HTR-8/SVneo (cell line): ENCODE measurements at places on chromosomes 11 and 22.

DNA sequence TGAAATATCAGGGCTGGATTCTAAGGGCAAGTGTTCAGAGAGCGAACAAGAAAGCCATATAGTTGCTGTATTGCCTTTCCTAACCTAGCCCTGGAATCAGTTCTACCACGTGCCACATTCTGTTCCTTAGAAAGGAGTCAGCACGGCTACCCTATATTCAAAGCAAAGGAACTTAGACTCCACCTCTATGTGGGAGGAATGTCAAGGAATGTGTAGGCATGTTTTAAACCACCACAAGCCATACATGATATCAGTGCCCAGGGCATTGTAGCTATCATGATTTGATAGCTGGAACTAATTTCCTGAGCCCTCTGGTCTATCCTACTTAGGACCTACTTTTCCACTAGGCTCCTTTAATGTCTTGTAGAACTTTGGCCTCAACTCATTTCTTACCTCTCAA, 2.5 kb upstream of the EIF4ENIF1 start:
- DNase-seq: no peak

DNA sequence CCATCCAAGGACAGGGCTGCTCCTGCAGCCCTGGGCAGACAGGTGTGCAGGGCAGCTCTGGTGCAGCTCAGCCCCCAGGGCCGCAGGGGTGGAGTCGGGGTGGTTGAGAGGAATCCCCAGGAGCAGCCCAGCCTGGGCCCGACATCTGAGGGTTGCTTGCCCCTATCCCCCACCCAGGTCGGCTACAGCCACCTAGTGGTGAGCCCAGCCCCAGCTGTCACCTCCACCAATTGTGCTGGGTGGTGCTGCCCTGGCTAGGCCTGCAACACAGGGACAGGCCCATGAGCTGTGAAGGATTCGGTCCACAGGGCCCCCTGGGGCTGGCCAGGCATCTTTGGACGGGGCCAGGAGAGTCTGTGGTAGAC, 29.6 kb downstream of the RTN4R start:
- peak; percentile 69 for DNase-seq

DNA sequence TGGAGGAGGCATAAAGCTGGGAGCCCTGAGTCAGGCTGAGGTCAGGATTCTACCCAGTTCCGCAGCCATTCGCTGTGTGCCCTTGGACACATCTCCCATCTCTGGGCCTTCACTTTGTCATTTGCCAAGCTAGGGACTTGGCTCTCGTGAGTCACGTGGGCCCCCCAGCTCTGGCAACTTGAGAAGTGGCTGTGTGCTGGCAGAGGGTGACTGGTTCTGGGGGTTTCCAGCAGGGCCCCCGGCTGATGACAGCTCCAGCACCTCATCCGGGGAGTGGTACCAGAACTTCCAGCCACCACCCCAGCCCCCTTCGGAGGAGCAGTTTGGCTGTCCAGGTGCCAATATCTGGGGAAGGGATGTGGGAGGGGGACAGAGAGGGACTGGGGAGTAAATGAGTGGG, 46.6 kb downstream of the CD6 start:
- DNase-seq: no peak

- no peak for DNase-seq
These were observed 53.1 kb downstream of the ARRB1 start for GRCh38 chr11:75298191-75298975.

DNA sequence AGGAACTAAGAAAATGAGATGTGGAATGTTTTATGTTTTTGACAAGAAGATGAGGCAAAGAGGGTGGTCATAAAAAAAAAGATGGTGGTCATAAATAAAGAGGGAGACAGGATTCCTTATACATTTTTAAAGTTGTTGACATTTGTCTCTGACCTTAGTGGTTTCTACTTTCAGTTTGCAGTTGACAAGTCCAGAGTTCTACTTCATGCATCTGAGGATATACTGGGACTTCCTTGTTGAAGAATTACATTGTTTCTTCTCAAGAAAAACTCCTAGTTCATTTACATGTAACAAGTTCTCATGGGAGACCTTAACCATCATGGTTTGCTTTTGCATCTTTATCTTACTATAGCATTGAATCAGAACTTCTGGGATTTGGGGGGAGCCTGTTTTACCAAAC, 1.2 kb downstream of the OR6X1 start:
- DNase-seq: no peak

DNA sequence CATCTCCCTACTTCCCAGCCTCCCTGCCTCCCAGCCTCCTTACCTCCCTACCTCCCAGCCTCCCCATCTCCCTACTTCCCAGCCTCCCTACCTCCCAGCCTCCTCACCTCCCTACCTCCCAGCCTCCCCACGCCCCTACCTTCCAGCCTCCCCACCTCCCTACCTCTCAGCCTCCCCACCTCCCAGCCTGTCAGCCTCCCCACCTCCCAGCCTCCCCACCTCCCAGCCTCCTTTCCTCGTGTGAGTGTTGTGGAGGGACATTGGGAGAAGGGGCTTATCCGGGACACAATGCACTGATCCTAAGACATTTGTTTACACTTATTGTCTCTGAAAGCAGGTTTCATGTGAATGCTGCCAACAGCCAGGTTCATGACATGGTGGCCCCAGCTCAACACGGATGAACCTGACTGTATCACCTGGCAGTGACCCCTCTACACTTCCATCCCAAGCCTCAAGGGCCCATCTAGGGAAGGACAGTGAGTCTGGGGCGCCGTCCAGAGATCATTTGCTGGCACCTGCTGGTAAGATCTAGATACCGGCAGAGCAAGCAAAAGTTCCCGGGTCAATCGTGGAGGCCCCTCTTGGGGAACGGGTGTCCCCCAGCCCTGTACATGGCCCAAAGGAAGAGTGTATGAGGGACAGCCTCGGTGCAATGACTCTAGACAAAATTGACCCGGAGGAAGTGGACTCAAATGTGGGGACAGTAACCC, 34.5 kb upstream of the TH start:
- DNase-seq: no peak

DNA sequence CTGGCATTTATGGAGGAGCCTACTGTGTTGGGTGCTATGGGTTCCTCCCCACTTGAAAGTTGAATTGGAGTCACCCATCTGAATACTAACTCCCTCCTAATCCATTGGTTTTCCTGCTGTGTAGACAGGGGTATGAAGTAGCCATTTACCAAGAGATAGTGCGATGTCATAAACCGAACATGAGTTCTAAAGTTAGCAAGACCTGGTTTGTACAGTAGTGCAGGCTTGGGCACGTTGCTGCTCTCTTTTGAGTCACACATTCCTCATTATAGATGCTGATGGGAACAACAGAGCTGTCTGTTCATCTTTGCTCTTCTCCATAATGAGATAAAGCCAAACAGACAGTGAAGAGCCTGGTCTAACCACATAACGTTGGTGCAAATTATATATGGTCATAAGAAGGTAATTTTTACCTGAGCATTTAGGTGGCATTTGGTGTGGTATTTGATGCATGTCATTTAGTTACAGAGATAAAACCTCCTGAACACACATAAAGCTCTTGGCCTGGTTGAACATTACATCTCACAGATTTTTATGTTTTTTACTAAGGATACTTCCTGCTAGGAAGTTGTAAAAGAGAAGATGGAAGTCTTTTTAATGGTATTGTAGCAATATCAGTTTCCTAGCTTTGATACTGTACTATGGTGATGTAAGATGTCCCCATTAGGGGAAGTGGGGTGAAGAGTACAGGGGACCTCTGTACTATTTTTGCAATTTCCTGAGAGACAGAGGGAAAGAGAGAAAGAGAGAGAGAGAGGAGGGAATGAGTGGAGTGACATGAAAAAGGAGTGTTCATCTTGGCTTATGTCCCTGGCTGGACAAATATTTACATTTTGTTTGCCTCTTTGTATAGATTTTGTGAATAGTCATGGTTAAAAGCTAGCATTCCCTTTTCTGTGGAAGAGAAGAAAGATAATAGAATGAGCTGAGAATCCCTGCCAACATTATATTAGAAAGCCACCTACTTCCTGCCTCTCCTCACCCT, 27.9 kb downstream of the GRAP2 start:
- no peak for DNase-seq

DNA sequence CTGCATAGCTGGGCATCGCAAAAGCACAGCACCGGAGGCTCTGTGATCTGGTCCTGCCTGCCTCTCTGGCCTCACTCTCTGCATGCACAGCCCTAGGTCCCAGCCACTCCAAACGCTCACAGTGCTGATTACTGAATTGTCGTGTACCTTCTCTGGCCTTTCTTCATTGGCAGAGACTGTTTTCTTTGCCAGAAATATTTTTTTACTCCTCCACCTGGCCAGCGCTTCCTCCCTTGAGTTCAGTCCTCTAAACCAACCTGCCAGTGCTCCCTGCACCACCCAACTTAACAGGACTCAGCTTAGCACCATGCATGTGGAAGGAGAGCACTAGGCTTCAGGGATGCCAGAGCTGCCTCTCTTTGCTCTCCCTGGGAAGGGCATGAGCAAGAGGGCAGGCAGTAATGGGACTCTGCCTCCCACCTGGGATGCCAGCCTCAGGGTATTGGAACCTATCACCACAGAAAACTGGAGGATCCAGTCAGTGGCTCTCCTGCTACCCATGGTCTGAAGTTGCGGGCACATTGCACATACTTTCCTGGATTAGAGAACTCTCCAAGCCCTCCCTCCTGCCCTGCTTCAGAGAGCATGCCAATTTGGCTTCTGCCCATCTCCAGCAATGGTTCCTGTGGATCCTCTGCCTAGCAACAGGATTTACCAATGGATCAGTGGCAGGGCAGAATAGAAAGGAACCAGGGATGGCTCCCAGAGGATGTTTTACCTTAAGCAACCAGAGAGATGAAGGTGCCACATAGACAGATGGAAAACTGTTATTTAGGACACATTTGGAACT, 37.0 kb upstream of the GNAZ start:
- DNase-seq: no peak

DNA sequence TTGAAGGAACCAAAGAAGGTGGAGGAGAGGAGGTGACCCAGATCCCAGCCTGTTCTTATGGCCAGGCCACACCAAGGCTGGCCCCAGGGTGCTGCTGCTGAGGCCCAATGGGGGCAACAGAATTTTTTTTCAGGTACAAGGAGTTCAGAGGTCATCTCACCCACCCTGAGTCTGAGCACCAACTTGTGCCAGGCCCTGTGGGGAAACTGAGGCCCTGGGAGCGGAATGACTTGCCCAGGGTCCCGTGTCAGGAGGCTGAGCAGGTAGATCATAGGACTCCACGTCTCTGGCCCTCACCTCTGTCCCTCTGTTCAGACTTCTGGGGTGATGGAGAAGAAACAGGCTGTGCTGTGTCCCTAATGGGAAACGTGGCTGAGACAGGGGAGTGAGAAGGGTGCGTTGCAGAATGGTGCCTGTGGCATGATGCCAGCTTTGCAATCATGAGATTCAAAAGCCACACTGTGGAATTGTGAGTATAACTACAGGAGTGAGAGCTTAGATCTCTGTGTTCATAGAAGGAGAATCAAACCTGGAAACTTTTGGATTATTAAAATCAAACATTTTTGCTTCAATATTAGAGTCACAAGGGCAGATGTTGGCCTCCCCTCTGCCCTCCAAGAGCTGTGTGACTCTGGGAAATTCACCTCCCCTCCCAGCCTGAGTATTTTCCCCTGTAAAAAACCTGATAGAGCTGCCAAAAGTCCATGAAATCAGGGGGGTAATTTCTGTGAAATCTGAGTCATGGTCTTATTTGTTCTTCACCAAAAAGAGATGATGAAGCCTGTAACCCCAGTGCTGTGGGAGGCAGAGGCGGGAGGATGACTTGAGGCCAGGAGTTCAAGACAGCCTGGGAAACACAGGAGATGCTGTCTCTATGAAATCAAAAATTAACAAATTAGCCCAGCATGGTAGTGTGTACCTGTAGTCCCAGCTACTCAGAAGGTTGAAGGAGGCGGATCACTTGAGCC, 874 bp downstream of the APOL1 start:
- DNase-seq: no peak

- peak; percentile 45 for DNase-seq
These were observed 30.4 kb downstream of the PAAF1 start for GRCh38 chr11:73907191-73907590.

DNA sequence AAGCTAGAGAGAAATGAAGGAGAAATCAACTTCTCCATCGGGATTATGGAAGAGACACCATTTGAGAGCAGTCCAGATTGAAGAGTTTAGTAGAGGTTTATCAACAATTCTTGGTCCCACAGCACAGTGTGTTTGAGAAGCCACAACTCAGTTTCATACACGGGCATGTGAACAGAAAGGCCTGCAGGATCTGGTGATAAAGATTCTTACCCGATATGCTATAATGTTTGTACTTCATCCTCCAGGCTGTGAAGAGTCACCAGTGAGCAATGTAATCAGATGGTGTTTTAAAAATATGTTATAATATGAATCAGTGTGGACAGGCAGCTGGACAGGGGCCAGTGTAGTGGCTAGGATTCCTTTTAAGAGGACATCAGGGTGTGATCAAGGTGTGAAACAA, 29.7 kb upstream of the VWA5A start:
- no peak for DNase-seq

GRCh38 chr11:128915149-128915521, 24.0 kb downstream of the KCNJ5 start:
- no peak for DNase-seq

GRCh38 chr11:71563406-71563805, 2.0 kb upstream of the KRTAP5-10 start:
- peak; percentile 73 for DNase-seq

DNA sequence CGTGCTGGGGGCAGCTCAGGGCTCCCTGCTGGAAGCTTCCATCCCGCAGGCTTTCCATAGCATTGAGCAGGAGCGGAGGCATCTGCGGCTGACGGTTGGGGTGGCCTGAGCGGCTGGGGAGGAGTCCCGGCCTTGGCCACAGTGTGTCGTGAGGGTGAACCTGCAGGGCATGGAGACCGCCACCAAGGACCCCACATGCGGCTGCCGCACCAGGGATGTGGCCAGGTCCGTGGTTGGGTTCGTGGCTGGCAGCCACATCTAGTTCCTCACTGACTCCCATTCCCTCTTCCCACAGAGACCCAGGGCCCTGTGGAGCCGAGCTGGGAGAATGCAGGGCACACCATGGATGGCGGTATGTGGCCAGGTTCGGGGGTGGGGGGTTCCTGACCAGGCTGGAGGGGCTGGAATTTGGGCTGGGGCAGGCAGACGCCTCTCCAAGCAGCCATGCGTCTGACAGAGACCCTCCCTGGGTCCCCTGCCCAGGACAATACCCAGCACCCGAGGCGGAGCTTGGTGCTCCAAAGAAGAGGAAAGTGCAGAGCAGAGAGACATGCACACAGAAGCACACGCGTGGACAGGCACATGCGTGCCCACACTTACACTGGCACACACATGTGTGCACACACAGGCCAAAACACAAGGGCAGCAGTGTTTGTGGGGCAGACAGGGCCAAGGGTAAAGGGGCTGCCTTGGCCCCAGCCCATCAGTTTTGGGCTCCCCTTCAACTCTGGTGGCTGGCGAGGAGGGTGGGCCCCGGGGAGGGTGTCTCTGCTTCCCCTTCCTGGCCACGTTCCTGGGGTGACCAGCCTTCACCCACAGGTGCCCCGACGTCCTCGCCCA, 2.7 kb downstream of the MUC5B start:
- DNase-seq: no peak

GRCh38 chr22:40348025-40348658, 1.8 kb downstream of the ADSL start:
- DNase-seq: peak; percentile 54

DNA sequence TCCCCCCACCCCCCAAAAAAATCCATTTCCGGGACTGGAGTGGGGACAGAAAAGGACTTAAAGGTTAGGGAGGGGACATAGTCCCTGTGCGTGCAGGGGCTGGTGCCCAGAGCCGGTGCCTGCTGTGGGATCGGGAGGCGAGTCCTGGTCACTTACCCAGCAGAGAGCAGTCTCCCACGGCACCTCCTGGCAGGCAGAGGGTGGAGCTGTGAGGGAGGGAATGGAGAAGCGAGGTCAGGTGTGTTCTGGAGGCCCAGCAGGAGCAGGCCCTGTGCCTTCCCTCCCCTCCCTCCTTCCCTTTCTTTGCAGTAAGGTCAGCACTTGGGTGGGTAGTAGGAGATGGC, 28.4 kb downstream of the SHANK3 start:
- no peak for DNase-seq
